ENCODE measurements at places on chromosomes 11 and 22.

- no peak for DNase-seq
These were observed 3.0 kb downstream of the ASCL2 start for GRCh38 chr11:2267306-2267850.

DNA sequence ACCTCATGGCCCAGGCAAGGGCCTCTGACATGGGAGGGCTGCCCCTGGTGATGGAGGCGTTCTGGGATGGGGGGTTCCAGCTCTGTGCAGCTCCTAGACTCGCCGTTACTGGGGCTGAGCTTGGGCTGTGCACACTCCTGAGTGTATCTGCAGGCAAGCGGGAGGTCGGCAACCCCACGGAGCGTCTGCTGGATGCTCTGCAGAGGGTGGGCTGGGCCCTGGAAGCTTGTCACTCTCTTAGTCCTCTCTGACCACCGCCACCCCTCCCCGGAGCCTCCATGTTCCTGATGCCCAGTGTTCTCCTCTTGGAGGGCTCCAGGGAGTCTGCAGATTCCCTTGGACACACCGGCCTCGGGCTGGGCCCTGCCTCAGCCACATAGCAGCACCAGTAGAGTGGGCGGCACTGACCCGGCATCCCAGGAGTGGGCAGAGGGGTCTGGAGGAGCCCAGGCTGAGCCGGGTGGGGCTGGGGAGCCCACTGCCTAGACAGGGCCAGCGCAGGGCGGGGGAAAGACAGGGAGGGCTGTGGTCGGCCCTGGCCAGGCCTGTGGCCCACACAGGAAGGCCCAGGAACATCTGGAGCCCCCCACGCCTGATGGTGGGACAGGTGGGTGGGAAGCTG, 20.6 kb upstream of the MUC5B start:
- DNase-seq: peak; percentile 6

DNA sequence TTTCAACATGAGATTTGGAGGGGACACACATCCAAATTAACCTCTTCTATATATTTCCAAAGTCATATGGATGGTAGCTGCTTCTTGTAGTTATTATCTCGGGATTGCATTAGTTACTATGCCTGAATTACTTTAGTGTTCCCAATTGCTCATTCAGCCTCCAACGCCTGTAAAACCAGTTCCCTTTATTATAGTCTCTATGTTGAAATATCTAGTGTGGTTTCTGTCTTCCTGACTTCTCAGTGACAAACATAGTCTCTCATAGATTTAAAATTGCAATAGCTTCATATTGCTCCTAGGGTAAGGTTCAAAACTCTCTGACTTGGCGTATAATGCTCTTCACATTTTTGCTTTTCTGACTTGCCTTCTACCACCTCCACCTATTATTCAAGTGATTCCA, 366.4 kb downstream of the CASP12 start:
- no peak for DNase-seq

- DNase-seq: no peak
These were observed 15.6 kb downstream of the ELFN2 start for GRCh38 chr22:37411655-37412054.

GRCh38 chr11:126355324-126355925, at the start of gene ST3GAL4:
ST3GAL4 (plus strand) TSS chr11:126355686; CDS start chr11:126406156, 50,470 bp downstream.
- peak; percentile 71 for DNase-seq

- DNase-seq: peak; percentile 30
These were observed 10.1 kb downstream of the AIP start for GRCh38 chr11:67492801-67493547.

DNA sequence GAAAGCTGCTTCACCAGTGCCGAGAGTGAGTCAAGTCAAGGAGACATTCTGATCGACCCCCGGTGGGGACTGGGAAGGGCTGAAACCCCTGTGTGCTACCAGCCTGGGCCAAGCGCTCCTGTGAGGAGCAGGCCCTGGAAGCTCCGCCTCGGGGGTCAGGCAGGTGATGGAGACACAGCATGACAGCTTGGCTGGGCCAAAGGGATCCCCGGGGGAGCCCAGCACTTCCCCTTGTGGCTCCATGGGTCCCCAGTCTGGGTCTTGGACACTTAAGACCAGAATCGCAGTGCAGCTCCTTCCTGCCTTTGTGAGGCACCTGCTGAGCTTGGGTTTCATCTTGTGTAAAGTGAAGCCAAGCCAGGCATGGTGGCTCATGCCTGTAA, 89.2 kb downstream of the MORC2 start:
- DNase-seq: no peak

- DNase-seq: no peak
These were observed 871.9 kb downstream of the TBC1D22A start for GRCh38 chr22:47634347-47634746.

DNA sequence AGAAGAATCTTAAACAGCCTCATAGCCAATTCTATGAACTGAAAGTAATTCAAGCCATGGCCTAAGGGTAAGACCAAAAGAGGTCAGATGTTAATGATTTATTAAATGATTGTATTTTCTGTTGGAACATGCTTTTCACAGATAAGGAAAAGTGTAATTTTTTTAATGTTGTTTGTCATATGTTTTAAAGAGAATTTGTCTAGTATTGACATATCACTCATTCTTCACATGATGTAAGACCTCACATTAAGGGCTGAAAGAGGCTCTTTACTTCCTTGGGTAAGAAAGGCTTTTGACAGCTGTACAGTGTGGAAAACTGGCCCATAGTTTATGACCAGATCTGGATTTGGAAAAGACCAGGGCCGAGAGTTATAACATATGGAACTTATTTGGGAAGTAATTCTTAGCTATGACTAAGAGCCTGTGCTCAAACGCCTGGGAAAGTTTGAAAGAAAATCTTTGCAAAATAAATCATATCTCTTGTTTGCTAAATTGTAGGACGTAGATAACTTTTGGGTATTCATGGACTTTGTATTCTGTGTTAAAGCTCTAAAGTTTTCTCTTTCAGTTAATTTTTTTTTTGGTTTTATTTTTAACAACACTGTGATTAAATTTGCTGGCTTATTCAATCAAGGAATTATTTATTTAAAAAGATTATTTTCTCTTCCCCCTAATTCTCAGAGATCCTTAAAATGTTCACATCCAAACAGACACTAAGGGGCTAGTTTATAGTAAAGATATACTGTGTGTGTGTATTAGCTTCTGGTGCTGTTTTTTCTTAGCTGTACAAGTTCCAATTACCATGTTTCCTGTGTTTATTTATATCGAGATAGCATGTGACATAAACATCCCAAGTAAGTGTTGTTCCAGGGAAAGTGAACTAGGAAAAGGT, 162.2 kb downstream of the ARHGAP42 start:
- DNase-seq: no peak

DNA sequence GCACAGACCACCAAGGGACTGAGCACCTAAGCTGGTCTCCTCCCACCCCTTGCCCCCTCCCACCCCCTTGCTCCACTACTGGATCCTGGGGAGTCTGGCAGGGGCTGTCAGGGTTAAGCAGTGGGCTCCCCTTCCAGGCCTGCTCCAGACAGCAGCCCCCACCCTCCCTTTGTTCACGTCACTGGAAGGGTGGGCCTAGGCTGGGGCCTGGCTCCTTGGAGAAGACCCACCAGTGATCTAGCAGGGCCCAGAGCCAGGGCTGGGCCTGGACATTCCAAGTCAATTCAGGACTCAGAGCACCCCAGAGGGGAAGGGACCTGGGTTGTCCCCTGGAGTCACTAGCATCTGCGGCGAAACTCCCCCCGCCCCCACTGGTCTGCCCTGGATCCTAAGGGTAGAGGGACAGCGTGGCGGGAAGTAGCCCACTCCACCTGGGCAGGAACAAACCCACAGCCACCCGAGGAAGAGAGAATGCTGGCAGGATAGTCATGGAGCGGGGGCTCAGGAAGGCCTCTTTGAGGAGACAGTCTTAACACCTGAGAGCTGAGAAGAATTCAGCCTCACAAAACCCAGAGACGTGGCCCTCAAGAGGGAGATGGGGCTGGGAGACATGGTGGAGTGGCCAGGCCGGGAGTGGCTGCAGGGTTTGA, 45.8 kb downstream of the IGLL1 start:
- no peak for DNase-seq

GRCh38 chr11:14386895-14387480, 28.0 kb upstream of the RRAS2 start:
- no peak for DNase-seq
